ENCODE measurements at places on chromosomes 2 and 18. TPM values are rescaled to one million over a fixed set of nuclear protein-coding genes. Genes with fewer than 3 reads are reported as not detected.

GRCh38 chr18:46335534-46336101, 231.4 kb downstream of the HAUS1 start:
- DNase-seq, result no peak
- H3K4me1 ChIP-seq, result peaks cover 34% of the 10 kb centered on the region
- peaks cover 28% of the 10 kb centered on the region for H3K36me3 ChIP-seq
- H3K4me3 ChIP-seq, result peak overlapping the region; percentile 67

DSG3 gene
- total RNA-seq, result 0.13 TPM

GRCh38 chr2:22821458-22821857, 563.5 kb upstream of the KLHL29 start:
- no peaks in the 10 kb centered on the region for H3K4me1 ChIP-seq
- no peak overlapping the region for H3K27ac ChIP-seq
- no peak for DNase-seq
- no peaks in the 10 kb centered on the region for H3K36me3 ChIP-seq
- H3K27me3 ChIP-seq, result no peaks in the 10 kb centered on the region
- H3K4me3 ChIP-seq, result no peak overlapping the region

GRCh38 chr2:149329489-149330126, 779 bp upstream of the LYPD6 start:
- H3K27ac ChIP-seq, result 0 out of 2 replicates have a peak overlapping the region, but pooled peaks have one; percentile 16
- H3K27me3 ChIP-seq, result no peaks in the 10 kb centered on the region
- H3K4me1 ChIP-seq, result peaks cover 6% of the 10 kb centered on the region
- H3K4me3 ChIP-seq, result peak overlapping the region; percentile 85
- H3K36me3 ChIP-seq, result no peaks in the 10 kb centered on the region

DNA sequence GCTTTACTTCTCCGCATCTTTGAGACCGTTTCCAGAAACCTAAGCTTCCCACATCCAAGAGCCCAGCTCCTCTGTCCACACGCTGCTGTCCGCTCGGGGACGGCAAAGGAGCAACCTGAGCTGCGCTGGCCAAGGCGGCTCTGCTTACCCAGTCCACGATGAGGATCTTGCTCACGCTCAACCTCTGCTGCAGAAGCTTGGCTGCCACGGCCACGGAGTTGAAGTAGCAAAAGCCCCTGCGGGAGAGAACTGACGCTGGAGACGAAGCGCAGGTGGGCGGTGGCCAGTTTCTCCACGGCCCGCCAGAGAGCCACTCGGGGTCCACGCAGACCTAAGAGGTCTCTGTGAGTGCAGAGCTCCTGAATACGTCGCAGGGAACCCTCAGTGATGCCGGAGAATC, 236.1 kb downstream of the TWIST2 start:
- no peaks in the 10 kb centered on the region for H3K36me3 ChIP-seq
- no peaks in the 10 kb centered on the region for H3K27me3 ChIP-seq
- H3K4me1 ChIP-seq, result no peaks in the 10 kb centered on the region
- H3K27ac ChIP-seq, result no peak overlapping the region
- H3K4me3 ChIP-seq, result no peak overlapping the region
- DNase-seq, result no peak

C2orf80 gene
- not detected for total RNA-seq

PFN4 gene
- 2.6 TPM for total RNA-seq

LYPD1 gene
- total RNA-seq, result 10.3 TPM

- H3K36me3 ChIP-seq, result 0 out of 2 replicates have a peak, but pooled peaks cover 7% of the 10 kb centered on the region
- H3K27me3 ChIP-seq, result no peaks in the 10 kb centered on the region
- DNase-seq, result no peak
- no peak overlapping the region for H3K27ac ChIP-seq
Observed at GRCh38 chr2:63880625-63881024, 38.9 kb downstream of the UGP2 start.

- no peaks in the 10 kb centered on the region for H3K27me3 ChIP-seq
- H3K36me3 ChIP-seq, result no peaks in the 10 kb centered on the region
Observed at GRCh38 chr18:32446780-32447179, 23.9 kb downstream of the GAREM1 start.

DNA sequence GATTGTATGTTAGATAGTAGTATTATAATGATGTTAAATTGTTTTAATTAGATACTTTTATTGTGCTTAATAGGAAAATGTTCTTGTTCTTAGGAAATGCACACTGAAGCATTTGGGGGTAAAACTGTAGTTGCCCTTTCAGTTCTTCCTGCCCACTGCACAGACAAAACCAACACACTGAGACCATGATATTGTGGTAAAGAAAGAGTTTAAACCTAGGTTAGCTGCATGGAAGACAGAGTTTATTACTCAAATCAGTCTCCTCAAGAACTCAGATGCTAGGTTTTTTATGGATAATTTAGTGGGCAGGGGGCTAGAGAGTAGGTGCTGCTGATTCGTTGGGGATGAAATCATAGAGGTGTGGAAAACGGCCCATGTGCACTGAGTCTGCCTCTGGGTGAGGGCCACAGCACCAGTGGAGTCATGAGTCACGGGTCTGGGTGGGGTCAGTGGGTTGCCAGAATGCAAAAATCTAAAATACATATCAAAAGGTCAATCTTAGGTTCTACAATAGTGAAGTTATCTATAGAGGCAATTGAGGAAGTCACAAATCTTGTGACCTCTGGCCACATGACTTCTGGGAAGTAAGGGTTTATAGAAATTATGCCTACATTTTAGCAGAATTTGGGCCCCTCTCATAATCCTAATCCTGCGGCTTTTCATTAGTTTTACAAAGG, 283.4 kb upstream of the FBXO11 start:
- H3K27me3 ChIP-seq, result no peaks in the 10 kb centered on the region
- no peak overlapping the region for H3K27ac ChIP-seq
- no peaks in the 10 kb centered on the region for H3K4me1 ChIP-seq

DNA sequence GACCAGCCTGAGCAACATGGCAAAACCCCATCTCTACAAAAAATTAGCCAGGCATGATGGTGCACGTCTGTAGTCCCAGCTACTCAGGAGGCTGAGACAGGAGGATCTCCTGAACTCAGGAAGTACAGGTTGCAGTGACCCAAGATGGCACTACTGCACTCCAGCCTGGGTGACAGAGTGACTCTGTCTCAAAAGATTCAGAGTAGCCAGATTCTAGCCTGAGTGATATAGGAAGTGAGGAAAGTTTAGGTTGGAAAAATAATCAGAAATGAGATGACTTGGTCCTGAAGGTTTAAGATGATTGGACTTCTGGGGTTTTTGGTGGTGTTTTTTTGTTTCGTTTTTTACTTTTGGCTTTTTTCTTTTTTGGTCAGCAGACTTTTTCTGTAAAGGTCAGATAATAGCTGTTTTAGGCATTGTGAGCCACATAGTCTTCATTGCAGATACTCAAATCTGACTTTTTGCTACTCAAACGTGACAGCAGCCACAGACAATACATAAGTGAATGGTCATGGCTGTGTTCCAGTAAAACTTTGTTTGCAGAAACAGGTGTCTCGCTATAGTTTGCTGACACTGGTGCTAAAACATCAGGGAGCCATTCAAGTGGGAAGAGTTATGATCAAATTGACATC, 104.1 kb upstream of the UBXN4 start:
- no peak overlapping the region for H3K27ac ChIP-seq
- H3K36me3 ChIP-seq, result 0 out of 2 replicates have a peak, but pooled peaks cover 3% of the 10 kb centered on the region
- no peak for DNase-seq
- H3K4me1 ChIP-seq, result no peaks in the 10 kb centered on the region
- no peak overlapping the region for H3K4me3 ChIP-seq

GRCh38 chr18:58370612-58371011, 258.3 kb downstream of the ALPK2 start:
- peaks cover 40% of the 10 kb centered on the region for H3K36me3 ChIP-seq
- DNase-seq, result no peak
- H3K27ac ChIP-seq, result no peak overlapping the region
- H3K27me3 ChIP-seq, result no peaks in the 10 kb centered on the region

DNA sequence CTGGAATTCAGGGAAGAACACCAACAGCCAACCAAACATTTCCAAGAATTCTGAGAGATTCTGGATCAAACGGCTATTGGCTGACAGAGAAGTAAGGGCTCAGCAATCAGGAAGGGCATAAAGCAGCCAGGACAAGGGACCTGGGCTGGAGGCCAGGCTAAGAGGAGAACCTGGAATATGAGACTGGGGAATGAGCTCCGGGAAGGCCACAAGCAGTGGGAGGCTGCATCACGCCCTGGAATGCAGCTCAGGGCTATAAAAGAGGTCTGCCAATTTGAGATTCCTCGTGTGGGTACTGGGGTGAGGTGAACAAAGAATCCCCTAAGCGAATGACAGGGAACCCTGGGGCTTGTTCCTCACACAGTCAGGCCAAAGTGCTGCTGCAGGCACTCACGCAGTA, 60.4 kb downstream of the ANO7 start:
- DNase-seq, result no peak
- H3K27ac ChIP-seq, result no peak overlapping the region
- H3K4me1 ChIP-seq, result no peaks in the 10 kb centered on the region
- H3K4me3 ChIP-seq, result no peak overlapping the region

GRCh38 chr2:233993461-233993860, 57.0 kb upstream of the SPP2 start:
- H3K27ac ChIP-seq, result no peak overlapping the region
- no peak overlapping the region for H3K4me3 ChIP-seq
- H3K27me3 ChIP-seq, result no peaks in the 10 kb centered on the region
- DNase-seq, result no peak
- no peaks in the 10 kb centered on the region for H3K4me1 ChIP-seq

ARHGEF4 gene
- 16.1 TPM for total RNA-seq

GRCh38 chr2:23379220-23379695, 5.7 kb upstream of the KLHL29 start:
- no peak overlapping the region for H3K27ac ChIP-seq
- no peaks in the 10 kb centered on the region for H3K27me3 ChIP-seq
- no peaks in the 10 kb centered on the region for H3K36me3 ChIP-seq
- no peak for DNase-seq
- H3K4me3 ChIP-seq, result no peak overlapping the region

DNA sequence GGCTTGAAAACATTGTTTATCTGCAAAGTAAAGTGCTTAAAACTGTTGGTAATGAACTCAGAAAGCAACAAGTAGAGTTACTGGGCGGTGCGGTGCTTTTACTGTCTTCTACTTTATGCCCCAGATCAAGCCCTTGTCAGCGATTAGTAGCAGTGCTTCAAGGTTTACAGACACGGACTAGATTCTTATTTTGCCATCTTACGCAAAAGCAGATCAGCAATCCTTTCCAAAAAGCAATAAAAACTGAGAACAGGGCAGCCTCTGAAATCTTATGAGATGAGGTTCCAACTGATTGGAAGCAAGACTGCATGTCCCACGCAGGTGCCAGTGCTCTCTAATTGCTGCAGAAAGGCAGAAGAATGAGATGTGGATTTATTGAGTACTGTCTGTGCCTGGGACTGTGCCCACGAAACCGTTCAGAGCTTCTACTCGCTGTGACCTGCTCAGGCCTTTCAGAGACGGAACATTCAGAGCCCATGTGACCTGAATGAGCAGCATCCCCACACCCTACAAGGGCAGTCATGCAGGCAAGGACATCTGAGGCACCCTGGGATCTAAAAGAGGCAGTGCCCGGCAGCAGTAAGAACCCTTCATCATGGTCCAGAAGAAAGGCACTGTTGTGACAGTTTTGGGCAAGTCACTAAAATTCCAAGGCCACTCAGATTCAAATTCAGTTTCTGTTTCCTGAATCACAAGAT, 15.7 kb downstream of the COL4A3 start:
- H3K27me3 ChIP-seq, result no peaks in the 10 kb centered on the region
- H3K27ac ChIP-seq, result no peak overlapping the region
- DNase-seq, result no peak
- no peaks in the 10 kb centered on the region for H3K4me1 ChIP-seq
- H3K36me3 ChIP-seq, result no peaks in the 10 kb centered on the region
- H3K4me3 ChIP-seq, result no peak overlapping the region

DNA sequence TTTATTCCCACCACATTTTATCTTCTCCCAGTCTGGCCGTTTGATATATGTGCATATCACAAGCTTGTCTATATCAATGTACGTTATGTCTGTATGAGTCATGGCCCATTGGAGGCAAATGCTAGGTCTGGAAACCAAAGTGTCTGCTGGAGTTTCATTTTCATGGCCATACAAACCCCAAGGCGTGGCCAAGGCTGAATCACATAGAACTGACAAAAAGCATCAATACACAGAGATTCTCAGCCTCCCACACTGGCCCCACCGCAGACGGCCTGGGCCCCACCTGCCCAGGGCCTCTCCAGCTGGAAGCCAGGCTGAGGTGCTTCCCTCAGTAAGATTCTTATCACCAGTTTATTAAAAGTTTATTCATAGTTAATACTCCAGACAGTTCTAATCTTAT, 40.5 kb upstream of the SALL3 start:
- no peaks in the 10 kb centered on the region for H3K36me3 ChIP-seq
- DNase-seq, result no peak
- H3K27ac ChIP-seq, result no peak overlapping the region
- no peak overlapping the region for H3K4me3 ChIP-seq
- no peaks in the 10 kb centered on the region for H3K4me1 ChIP-seq

- H3K27ac ChIP-seq, result no peak overlapping the region
- peaks cover 11% of the 10 kb centered on the region for H3K4me1 ChIP-seq
- no peaks in the 10 kb centered on the region for H3K36me3 ChIP-seq
- no peak overlapping the region for H3K4me3 ChIP-seq
- no peaks in the 10 kb centered on the region for H3K27me3 ChIP-seq
Observed at GRCh38 chr18:47935321-47936055, 5.0 kb upstream of the SMAD2 start.

DNA sequence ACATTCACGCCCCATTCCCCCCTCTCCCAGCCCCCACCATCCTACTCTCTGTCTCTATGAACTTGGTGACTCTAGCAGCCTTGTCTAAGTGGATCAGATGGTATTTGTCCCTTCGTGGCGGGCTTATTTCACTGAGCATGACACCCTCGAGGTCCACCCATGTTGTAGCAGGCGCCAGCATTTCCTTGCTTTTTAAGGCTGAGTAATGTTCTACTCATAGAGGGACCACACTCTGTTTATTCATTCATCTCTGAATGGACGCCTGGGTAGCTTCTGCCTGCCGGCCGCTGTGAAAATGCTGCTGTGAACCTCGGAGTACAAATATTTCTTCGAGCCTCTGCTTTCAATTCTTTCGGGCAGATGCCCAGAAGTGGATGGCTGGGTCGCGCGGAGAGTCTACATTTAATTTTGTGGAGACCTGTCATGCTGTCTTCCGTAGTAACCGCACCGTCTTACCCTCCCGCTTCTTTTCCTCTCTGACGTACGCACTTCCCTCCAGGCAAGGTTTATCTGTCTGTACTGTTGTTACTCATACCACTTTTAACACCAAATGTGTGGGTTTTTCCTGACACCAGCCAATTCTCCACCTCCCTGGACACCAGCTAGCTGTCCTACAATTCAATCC, 5.6 kb downstream of the CROCC2 start:
- H3K4me1 ChIP-seq, result peaks cover 17% of the 10 kb centered on the region
- DNase-seq, result no peak
- no peak overlapping the region for H3K27ac ChIP-seq
- H3K27me3 ChIP-seq, result no peaks in the 10 kb centered on the region
- H3K36me3 ChIP-seq, result no peaks in the 10 kb centered on the region

DNA sequence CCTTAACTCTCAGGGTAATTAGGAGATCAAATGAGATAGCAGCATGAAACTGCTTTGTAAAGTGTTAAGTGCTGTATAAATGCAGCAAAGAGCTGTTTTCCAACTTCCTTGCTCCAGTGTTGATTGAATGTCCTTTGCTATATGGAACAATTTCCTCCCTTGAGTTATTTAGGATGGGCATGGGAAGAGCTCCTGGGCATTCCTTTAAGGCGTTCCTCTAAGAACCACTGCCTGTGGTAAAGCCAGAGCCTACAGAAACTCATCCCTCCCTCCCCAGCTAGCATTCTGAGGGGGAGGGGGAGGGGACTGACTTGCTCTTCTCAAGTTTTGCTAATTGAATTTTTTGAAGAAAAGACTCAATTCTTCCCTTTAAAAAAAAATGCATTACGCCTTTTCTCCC, 1.4 kb downstream of the AKAIN1 start:
- no peaks in the 10 kb centered on the region for H3K36me3 ChIP-seq
- H3K4me1 ChIP-seq, result no peaks in the 10 kb centered on the region
- 0 out of 2 replicates have a peak, but pooled peaks cover 5% of the 10 kb centered on the region for H3K27me3 ChIP-seq
- no peak overlapping the region for H3K27ac ChIP-seq
- H3K4me3 ChIP-seq, result no peak overlapping the region
- no peak for DNase-seq

GRCh38 chr2:117885308-117885707, 70.8 kb downstream of the DDX18 start:
- H3K36me3 ChIP-seq, result no peaks in the 10 kb centered on the region
- H3K4me1 ChIP-seq, result no peaks in the 10 kb centered on the region
- H3K27me3 ChIP-seq, result peaks cover 62% of the 10 kb centered on the region

ZNF804A gene
- not detected for total RNA-seq
